Central memory CD4-positive, alpha-beta T cell (primary cell): ENCODE measurements at places on chromosomes 1 and 21.

- no peak for DNase-seq
These were observed 4.4 kb upstream of the PGBD5 start for GRCh38 chr1:230430499-230430898.

DNA sequence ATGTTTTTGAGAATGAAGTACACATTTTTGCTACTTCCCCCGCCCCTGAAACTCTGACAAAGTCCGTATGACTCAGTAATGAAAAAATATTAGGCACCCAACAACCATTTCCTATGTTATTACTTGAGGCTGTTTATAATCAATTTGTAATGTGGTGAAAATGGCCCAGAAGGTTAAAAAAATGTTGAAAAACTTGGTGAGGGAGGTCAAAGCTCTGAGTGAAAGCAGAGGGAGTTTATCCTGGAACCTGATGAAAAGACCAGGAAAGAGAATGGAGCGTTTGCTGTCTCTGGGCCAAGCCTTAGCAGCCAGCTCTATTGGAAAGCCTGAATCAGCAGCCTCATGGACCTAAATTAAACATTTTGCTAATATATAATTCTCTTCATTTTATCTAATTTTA, 367.7 kb upstream of the NEGR1 start:
- no peak for DNase-seq

DNA sequence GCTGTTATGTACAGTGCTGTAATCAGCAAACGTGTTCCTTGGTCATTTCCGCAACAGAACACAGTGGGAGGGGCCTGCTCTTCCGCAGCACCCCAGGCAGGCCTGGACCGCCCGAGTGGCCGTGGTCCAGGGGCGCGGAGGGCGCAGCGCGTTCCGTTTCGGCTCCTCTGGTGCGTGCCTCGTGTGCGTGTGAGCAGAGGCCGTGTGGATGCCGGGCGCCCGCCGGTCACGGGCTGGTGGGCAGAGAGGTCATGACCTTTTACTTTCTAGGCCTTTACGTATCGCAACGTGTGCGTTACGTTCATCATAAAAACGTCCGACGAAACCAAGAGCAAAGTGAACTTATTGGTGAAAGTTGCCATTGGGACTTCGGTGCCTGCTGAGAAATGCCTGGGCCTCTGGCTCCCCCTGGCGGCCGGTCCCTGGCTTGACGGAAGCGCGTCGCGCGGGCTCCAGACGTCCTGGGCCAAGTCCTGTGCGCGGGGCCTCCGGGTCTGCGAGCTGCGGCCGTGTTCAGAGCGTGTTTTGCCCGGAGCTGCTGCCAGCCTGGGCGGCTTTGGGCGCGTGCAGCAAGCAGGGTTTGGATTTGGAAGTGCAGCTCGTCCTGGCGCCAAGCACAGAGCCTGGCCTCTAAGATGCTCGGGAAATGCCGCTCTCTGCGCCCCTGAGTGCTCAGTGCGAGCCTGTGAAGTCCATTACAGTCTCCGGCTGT, 34.4 kb downstream of the COL18A1 start:
- DNase-seq: peak; percentile 74

DNA sequence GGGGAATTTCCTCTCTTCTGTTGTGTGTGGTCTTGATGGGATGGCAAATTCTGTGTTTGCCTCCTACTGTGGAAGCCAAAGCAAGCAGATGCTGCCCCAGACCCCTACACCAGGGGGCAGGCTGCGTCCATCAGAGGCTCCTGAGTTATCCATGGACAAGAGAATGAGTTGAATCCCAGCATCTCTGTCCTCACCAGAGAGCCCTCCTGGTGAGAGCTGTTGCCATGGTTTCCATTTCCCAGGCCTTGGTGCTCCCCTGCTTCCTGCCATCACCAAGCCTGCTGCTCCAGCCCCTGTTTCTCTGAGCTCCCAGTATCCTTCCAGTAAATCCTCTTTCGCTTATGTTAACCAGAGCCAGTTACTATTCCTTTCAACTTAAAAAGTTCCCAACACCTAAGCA, 20.4 kb upstream of the GNG12 start:
- DNase-seq: no peak

DNA sequence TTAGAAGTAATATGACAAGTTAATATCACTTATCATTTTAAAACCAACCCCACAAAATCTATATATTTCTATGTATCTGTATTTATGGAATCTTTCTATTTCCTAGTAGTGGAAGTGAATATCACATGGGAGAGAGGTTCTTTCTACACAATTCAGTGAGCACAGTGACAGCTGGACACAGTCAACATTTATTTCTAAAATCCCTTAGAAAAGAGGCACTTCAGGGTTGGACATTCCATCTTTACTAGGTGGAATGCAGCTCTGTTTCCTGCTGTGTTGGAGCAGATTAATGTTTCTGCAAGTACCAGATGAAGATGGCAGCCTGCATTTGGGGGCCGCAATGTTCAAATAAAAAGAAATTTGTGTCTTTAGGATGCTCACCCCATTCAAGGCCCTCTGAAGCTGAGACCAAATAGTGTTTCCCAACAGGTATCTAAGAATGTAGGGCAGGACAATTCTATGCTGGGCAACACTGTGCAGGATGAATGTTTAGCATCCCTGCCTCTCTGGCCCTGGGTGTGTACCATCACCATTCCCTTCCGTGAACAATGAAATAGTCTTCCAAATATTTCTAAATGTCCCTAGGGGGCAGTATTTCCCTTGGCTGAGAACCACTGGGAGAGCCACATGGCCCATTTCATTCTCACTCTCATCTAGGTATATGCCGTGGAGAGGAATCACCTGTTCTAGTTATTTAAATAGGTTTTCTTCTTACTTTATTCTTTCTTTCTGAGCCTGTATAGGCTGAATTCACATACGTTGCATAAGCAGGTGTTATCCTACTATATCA, 394.8 kb downstream of the PRDM2 start:
- DNase-seq: no peak

DNA sequence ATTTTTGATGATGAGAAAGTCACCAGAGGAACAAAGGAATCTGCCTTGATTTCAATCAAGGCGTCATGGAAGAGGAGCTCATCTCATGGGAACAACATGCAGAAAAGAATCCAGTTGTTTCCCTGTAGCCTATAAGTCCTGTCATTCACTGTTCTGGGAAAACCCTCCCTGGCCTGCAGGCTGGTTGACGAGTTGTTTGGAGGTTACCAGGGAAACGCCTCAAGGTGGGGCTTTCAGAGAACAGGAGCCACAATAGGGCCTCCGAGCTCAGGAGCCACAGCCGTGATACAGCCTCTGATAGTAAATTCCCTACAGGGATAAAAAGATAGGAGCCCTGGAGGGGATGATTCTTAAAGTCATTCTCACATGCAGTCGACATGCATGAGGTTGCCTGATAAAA, 135.2 kb downstream of the PSMG1 start:
- DNase-seq: no peak

DNA sequence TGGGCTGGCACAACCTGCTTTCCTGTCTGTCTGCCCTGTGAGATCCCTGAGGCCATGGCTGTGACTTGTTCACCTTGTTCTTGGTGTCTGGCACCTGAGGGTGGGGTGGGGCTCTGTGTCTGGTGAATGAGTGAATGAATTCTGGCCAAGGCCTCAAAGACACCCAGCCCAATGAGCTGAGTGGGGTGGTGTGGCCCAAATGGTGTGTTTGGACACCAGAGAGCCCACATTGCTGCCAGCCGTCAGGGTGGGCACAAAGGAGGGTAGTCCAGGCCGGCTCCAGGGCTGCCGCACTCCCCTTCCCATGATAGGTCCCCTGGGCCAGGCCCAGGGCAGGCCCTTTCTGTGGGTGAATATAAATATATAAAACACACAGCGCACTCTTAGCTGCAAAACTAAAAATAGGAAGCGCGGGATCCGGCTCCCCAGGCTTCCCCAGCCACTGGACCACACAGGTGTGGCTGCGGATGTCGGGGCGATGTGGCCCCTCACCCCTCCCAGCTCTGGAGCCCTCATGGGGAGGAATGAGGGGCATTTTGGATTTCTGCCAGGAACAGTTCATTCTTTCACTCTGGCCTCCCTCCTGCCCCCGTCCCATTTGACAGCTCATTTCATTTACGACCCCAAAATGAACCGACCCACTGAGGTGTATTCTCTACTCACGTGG, 33.3 kb downstream of the RUNX3 start:
- DNase-seq: no peak

DNA sequence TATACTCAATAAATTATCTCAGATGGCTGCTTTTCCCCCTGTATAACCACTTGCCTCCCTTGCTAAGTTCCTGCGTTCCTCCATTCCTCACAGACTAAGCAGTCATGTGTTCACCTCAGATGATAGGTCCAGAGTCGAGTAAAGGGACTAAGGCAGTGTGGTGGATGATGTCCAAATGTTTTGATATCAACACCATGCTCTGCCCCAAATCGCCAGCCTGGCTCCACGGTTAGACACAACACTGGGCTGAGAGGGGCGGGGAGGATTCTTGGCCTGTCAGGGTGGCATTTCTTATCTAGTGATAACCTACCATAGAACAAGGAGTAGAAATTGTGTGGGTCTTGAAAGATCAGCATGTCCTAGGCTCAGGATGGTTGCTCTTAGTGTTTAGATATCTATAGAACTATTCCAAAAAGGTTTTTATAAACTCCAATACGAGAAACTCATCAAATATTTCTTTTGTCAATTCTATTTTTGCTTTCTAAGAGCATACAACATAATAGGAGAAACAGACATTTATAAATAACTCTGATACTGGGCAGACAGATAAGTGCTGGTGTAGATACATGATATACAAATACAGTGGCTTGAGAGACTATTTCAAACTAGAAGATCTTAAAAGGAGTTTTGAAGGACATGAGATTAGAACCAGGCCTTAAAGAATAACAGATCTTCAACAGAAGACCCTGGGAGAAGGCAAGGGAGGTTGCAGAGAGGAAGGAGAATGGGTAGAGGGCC, 21.5 kb downstream of the GJA5 start:
- no peak for DNase-seq

DNA sequence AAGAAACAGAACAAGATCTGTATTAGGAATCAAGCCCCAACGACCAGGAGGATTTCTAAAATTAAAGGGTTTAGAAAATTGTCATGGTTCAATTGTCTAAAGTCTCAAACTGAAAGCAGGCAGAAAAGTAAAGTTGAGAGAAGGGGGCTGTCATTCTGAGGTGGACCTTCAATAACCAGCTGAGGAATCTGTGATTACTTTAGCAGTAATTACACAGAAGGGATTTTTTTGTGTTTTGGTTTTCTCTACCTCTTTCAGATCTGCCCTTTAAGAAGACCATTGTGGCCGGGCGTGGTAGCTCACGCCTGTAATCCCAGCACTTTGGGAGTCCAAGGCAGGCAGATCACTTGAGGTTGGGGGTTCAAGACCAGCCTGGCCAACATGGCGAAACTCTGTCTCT, 17.4 kb downstream of the AIDA start:
- DNase-seq: no peak

DNA sequence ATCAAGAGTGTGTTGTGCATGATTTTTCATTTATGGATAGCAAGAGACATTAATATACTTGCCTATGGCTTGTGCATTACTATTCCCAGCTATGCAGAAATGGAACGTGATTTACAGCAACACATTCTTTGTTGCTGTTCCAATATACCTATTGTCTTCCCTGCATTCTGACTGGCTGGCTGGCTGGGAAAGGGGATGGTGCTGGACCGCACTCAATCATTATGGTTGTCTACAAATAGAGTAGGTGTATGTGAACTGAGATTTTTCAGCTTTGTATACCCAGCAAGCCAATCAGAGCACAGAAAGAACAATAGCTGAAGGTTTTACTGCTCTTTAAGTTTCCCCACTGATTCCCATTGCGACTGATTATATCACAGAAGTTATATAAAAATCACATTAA, 167.5 kb downstream of the ATG4C start:
- DNase-seq: no peak

DNA sequence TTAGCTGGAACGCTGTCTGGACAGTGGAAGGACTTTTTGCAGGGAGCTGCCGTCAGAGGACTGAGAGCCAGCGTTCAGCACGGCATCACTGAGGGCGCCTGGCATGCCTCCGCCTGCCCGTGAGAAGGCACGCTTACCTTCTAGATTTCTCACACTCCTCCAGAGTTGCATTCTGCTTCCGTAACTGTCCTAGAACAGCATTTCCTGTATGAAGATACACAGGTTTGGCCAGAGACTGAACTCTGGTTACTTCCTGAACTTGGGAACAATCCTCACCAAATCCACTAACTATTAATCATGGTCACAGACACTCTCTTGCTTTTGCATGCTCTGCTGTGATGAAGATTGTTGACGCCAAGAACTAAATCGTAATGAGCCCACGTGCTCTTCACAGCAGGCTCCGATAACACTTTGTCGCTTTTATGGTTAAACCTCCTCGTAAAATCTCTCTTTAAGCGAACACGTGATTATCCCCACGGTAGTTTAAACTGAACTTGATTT, 93.5 kb downstream of the KIF26B start:
- DNase-seq: no peak
